ENCODE measurements at places on chromosomes 7 and 10.
A peak's percentile ranks its signal among the peaks of the same experiment; 100 is the strongest.

- no peak for DNase-seq
Measured at GRCh38 chr7:77428777-77429231, 12.7 kb upstream of the GSAP start.

GRCh38 chr7:142797391-142798377, 26.9 kb downstream of the PRSS2 start:
- DNase-seq = no peak

DNA sequence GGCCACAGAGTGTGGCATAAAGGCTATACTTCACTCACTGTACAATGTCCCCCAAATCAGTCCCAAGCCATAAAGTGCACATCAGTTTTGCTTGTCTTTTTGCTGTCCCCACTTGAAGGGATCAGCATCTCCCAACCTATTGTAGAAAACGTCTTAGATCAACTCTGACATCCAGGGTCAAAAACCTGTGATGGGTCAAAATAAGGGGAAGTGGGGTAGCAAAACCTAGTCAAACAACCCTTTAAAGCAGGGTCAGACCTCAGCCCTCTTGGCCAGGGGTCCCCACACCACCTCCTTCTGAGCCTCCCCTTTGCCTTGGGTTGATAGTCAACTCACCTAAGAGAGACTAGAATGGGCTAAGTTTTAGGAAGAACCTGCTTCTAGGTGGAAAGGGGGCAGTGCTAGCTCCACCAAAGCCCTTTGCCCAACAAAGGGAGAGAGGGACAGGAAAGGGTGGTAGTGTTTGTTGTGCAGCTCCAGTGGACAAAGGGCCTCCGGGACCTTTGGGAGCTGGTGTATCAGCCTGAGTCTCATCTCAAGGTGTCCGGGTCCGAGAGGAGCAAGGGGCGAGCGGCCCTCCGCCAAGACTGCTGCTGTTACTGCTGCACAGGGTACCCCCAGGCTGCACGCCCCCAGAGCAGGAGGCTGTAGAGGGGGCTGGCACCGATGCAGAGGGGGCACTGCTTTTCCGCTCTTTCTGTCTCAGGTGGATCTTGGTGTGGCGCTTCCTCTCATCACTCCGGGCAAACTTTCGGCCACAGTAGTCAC, 3.3 kb downstream of the EGR2 start:
- no peak for DNase-seq

GRCh38 chr10:29344073-29344820, 55.4 kb downstream of the LYZL1 start:
- DNase-seq = peak; percentile 81

- DNase-seq = peak; percentile 76
Measured at GRCh38 chr7:46432708-46433107, 511.6 kb upstream of the IGFBP3 start.

DNA sequence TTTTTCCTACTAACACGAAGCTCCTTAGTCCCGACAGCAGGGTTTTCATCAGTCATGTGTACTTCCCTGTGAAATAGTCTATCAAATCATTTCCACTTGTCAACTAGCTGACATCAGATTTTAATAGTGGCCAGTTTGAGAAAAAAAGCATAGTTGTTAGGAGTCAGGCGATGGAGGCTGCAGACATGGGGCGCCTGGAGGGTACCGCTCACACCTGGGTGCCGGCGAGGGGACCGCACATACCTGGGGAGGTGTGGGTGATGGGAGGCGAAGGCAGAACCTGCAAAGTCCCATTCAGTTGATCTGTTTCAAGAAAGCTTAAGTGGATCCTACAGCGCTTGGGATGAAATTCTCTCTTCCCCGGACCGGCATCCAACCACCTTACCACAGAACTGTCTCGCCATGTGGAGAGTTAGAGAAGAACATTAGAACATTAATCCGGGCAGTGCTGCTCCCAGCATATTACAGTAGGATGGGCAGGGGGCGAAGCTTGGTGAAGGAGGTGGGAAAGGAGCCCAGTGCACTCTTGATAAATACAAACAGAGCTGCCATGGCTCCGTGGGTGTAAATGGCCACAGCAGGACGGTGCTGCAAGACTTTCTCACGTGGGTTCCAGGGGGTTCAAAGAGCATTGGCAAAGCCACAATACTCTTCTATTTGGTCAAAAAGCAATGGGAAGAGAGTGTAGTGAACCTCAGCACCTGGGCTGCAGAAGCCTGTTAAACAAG, 24.2 kb downstream of the ADARB2 start:
- no peak for DNase-seq

DNA sequence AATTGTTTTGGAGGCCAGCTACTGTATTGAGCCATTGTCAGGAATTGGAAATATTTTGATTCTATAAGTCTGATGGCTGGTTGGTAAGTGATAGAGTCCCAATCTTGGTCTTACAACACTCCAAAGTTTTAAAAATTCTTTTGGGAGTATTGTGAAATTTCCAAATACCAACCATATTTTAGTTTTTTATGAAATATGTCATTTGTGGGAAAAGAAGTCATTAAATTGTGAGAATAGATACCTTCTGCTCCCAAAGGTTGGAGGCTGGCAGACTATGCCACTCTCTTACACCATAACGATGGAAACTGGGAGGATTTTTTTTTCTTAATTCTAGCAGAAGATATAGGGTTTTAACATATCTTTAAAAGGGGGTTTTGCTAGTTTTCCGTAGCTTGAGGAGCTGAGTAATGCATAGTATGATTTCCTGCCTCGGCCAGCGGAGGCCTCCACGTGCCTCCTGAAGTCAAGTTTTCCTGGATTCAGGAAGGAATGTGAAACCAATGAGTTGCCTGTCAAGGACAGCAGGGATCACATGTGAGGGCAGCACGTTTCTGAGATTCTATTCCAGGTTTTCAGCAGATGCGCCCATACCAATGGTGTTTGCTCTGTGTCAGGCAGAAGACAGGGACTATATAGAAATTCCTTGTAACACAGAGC, 92.2 kb upstream of the LAMB4 start:
- DNase-seq = no peak

GRCh38 chr7:117296066-117296465, 26.8 kb downstream of the WNT2 start:
- no peak for DNase-seq

DNA sequence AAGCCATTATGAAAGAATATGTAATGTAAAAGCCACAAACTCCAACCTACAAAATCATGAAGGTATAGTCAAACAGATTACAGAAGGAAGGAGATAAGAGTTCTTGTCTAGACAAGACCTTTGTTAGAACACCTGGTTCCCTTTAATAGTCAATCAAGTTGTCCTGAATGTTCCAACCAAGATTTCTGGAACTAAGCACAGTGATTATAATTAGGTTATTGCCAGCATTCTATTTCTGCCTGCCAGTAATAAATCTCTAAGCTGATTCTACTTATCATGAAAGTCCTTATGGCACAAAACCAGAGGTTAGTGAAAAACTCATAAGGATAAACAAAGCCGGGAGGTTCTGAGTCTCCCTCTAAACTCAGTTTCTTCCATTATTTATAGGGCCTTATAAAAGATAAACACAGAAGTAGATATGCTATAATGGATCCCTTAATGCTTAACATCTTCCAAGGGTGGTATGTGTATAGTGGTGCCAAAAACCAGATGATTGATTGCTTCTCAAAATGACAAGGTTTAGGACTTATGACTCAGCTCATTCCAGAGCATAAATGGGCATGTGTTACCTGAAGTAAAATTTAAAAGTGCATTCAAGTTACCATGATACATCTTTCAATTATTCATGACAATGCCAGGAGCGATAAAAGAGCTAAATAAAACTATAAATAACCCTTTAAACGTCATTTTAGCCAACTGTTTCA, 237.2 kb downstream of the CSTF2T start:
- no peak for DNase-seq

GRCh38 chr7:18685971-18686370, 190.4 kb downstream of the HDAC9 start:
- DNase-seq = no peak

DNA sequence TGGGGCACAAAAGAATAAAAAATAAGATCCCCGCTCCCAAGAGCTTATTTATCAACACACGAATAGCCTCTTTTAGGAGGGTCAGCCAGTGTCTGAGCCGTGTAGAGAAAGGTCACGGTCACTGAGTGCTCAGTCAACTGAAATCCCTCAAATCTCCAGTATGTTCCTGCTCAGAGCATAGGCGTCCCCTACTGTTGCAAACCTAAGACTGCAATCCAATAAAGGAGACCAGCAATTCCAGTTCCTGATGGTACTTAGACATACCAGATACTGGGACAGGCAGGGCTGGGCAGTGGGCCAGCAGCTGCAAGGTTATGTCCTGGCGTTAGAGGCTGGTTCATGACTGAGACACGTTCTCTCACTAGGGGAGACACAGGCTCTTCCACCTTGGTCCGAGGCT, 93.6 kb downstream of the CACNB2 start:
- no peak for DNase-seq

DNA sequence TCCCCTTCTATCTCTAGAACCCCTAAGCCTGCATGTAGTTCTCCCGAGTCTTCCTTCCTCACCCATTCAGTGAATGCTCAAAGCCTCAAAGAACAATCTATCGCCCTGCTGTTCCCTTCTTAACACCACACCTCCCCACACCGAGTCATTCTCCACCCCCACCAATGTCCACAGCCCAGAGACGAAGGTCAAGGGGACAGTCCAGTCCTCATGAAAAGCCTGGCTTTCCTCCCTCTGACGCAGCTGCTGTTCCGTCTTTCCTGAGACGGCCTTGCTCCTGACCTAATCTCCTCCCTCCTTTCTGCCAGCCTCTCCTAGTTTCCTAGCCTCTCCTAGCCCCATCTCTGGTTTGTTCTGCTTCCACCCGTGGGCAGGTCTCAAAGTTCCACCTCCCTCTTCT, 9.2 kb downstream of the MOSPD3 start:
- DNase-seq = no peak

GRCh38 chr10:51203359-51203758, 129.1 kb downstream of the PRKG1 start:
- DNase-seq = no peak

- DNase-seq = no peak
Measured at GRCh38 chr7:158858592-158859503, 2.5 kb downstream of the DYNC2I1 start.

- no peak for DNase-seq
Measured at GRCh38 chr10:127115100-127115499, 81.3 kb downstream of the INSYN2A start.

DNA sequence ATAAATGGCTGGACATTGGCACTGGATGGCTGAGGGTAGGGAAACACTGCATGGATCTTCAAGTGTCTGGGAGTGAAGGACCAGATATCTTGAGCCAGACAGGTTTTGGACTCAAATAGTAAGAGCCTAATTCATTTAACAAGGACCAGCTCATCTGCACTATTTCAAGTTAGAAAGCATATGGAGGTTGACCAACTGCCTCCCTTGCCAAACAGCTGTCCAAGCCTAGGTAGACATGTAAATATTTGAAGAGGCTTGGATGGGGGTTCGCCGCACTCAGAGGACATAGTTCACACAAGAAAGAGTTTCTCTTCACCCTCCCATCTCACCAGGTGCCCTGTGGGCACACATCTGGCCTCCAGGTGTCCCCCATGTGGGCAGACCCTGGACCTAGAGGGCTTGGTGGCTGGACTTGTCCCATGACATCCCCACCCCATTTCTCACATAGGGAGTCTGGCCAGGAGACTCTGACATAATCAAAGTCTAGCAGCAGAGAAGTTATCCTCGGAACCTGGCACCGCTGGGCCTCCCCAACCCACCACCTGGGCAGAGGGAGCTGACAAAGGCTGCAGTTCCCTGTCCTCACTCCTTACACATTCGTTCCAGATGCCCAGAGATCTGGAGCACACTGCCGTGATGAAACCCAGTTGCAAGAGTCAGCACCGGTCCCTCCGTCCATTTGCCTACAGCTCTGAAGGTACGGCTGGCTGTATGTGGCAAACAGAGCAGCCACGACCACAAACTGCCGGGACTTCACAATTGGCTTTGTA, 116.9 kb upstream of the GDF10 start:
- DNase-seq = no peak

GRCh38 chr10:43409385-43410109, 561 bp upstream of the HNRNPF start:
- no peak for DNase-seq

DNA sequence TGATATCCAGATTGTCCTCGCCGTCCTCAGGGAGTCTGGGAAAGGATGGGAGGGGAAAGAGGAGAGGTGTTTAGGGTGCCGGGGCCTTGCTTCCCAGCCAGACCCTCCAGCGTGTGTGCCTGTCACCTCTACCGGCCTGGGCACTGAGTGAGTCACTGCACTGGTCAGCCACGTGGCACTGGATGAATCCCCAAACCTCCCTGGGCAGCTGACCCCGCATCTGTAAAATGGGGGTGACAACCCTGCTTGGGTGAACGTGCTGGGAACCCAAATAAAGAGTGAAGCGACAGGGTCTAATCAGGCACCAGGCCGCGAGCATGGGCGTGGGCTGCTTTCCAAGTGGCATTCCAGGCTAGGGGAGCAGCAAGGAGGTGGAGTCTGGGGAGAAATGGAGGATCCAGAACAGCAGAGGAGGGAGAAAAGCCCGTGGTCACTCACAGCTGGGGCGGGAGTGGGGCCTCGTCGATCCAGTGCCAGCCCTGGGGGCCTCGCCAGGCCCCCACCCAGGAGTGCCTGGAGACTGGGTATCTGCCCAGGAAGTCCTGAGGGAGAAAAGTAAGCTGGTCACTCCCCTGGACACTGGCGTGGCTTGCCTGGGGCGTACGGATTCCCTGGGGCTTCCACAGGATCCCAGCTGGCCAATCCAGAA, 29.7 kb downstream of the KLRG2 start:
- no peak for DNase-seq

DNA sequence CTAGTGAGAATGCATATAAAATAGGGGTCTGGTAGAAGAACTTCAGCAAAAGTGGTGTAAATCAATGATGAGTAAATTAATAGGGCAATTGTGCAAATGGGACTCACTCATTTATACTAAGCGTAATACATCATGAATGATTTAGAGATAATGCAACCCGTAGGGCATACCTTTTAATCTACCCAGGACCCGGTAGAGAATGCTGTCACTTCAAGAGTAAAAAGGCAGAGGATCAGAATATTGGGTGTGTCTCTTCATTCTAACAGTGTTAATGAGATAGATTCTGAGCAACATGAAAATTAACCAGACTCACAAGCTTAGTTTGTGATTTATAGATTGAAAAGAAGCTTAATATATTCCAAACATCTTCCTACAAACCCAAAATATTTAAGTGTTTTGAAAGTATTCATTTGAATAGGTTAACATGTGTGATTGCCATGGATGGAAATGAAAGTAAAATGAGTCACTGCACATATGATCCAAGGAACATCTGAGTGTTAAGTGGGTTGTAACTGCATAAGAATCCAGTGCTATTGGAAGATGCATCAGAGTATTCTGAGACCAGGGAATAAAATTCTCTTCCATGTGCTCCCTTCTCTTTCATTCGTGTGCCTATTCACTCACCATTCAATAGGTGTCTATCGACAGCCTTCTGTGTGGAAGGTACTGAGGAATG, 690.6 kb downstream of the AUTS2 start:
- DNase-seq = peak; percentile 41

GRCh38 chr7:582931-583330, 63.3 kb upstream of the PDGFA start:
- DNase-seq = no peak
